ENCODE measurements at places on chromosomes 6 and 20. TPM values are rescaled to one million over a fixed set of nuclear protein-coding genes. Genes with fewer than 3 reads are reported as not detected.

BNIP5 gene
- total RNA-seq = 0.04 TPM

PI16 gene
- total RNA-seq = not detected

PRKN gene
- total RNA-seq = not detected

FAM83B gene
- total RNA-seq = 0.03 TPM

OXT gene
- not detected for total RNA-seq

CLIC5 gene
- not detected for total RNA-seq

PTCHD4 gene
- total RNA-seq = 0.04 TPM

WRNIP1 gene
- total RNA-seq = 34.8 TPM

TAAR6 gene
- total RNA-seq = not detected

NELFCD gene
- 39.5 TPM for total RNA-seq

NMBR gene
- not detected for total RNA-seq

SIRPB1 gene
- 0.47 TPM for total RNA-seq

HCRTR2 gene
- total RNA-seq = not detected

VGLL2 gene
- not detected for total RNA-seq

MMS22L gene
- 9.9 TPM for total RNA-seq

ZC2HC1B gene
- not detected for total RNA-seq

SLC22A2 gene
- 0.06 TPM for total RNA-seq

CST4 gene
- total RNA-seq = not detected

ISM1 gene
- total RNA-seq = 0.18 TPM

ARMH2 gene
- total RNA-seq = not detected

LHFPL5 gene
- total RNA-seq = 0.16 TPM

FAM184A gene
- total RNA-seq = not detected

CLPSL1 gene
- not detected for total RNA-seq

SUPT3H gene
- total RNA-seq = 4.6 TPM

SGK2 gene
- 7.0 TPM for total RNA-seq

SDHAF4 gene
- total RNA-seq = 5.0 TPM

ZNF831 gene
- total RNA-seq = not detected

ELOVL2 gene
- 6.1 TPM for total RNA-seq

PRDM1 gene
- total RNA-seq = 5.4 TPM

ARFGEF3 gene
- total RNA-seq = 0.63 TPM

SLC23A2 gene
- 16.1 TPM for total RNA-seq

FHL5 gene
- total RNA-seq = not detected

Data from A549 treated with dexamethasone at 1 μM for 4 hours (cell line).